Stimulated activated CD4-positive, alpha-beta T cell treated with anti-CD3 and anti-CD28 coated beads, Interleukin-1b, Interleukin-23, amount 100 ng/mL, for 1 hour (primary cell): ENCODE measurements at places on chromosomes 16 and 17.

- no peak for DNase-seq
Observed at GRCh38 chr17:58710948-58711552, 18.6 kb downstream of the RAD51C start.

- DNase-seq = no peak
Observed at GRCh38 chr16:1667271-1667670, 10.8 kb upstream of the JPT2 start.

- no peak for DNase-seq
Observed at GRCh38 chr16:50743581-50744225, 1.8 kb downstream of the CYLD start.

DNA sequence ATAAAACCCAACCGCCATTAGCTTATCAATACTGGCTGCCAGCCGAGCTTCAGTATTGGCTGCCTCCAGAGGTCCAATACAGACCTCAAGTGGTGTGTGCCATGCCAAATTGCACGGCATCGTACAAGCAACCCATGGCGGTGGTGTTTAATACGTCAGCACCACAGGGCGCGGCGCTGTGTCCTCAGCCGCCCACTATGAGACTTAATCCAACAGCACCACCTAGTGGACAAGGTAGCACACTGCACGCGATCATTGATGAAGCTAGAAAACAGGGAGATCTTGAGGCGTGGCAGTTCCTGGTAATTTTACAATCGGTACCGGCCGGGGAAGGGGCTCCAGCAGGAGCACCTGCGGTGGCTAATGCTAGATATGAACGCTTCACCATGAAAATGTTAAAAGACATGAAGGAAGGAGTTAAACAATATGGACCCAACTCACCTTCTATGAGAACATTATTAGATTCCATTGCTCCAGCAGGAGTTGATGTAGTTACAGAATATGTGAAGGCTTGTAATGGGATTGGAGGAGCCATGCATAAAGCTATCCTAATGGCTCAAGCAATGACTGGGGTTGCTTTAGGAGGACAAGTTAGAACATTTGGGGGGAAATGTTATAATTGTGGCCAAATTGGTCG is 15.4 kb downstream of the FLYWCH1 start:
- peak; percentile 73 for DNase-seq

GRCh38 chr17:42317266-42317845 is 29.1 kb downstream of the STAT5A start:
- DNase-seq = no peak

- no peak for DNase-seq
Observed at GRCh38 chr17:66507103-66507923, 204.9 kb downstream of the PRKCA start.

DNA sequence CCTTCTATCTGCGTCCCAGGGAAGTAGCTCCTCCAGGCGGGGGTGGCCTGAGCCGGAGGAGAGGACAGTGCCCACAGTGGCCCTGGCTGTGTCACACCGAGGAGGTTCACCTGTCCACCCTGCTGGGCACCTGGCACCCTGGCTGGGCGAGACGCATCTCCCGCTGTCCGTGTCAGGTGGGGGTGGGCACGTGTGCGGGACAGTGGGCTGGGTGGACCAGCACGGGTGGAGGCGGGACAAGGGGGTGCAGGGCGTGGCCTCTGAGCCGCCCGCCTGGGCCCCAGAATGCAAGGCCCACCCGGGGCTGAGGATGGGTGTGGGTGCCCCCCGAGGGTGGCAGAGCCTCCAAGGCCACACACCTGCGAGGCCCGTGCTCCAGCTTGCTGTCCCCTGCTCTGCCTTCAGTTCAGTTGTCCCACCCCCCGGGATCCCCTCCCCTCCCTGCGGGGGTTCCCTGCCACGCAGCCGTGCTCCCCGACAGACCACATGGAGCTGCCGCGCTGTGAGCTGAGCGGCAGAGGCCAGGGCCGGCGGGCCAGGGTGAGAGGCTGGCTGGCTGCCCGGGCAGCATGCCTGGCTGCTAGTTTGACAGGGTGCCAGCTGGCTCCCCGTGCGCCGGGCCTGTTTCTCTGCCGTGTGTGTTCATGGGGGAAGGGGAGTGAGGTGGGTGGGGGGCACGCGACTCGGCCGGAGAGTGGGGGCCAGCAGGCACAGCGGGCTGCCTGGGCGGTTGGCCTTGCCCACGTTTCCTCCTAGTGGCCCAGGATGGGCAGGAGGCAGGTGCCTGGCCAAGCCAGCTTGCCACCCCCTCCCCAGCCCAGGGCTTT is 33.9 kb downstream of the BAHCC1 start:
- no peak for DNase-seq

- no peak for DNase-seq
Observed at GRCh38 chr17:60145006-60145935, 4.5 kb upstream of the CA4 start.

- DNase-seq = no peak
Observed at GRCh38 chr17:35189291-35189690, 4.9 kb downstream of the SLC35G3 start.

- no peak for DNase-seq
Observed at GRCh38 chr17:60738287-60738686, 60.6 kb downstream of the BCAS3 start.

GRCh38 chr17:31530391-31530985 is 139.0 kb downstream of the RAB11FIP4 start:
- DNase-seq = no peak

DNA sequence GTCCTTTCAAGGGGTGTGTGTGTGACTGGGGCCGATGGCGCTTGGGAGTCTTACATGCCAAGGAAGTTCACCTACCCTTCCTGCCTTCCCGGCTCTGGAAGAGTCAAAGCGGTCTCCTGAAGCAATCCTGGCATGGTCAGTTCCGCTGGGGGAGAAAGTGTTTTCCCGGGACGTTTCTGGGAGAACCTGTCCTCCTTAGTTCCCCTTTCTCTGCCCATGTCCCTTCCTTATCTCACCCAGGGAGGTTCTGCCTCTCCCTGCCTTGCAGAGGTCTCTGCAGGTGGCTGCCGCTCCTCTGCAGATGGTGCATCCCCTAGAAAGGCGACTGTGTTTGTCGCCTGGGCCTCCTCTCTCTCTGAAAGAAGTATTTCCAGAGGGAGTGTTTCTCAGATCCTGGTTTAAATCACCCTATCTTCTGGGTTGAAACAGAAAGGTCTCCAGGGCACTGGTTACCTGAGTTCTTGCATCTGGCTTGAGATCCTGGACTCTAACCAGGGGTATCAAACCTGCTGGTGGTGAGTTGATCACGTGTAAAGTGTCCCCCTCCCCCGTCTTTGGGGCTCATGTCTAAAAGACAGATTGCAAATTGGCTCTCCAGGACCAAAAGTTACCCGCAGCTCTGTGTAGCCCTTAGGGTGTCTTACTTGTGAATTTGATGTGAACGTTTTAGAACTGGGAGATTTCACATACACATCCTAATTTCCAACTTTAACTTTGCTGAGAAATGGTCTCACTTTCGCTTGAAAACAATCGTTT is 1.9 kb downstream of the PRKCB start:
- DNase-seq = no peak

DNA sequence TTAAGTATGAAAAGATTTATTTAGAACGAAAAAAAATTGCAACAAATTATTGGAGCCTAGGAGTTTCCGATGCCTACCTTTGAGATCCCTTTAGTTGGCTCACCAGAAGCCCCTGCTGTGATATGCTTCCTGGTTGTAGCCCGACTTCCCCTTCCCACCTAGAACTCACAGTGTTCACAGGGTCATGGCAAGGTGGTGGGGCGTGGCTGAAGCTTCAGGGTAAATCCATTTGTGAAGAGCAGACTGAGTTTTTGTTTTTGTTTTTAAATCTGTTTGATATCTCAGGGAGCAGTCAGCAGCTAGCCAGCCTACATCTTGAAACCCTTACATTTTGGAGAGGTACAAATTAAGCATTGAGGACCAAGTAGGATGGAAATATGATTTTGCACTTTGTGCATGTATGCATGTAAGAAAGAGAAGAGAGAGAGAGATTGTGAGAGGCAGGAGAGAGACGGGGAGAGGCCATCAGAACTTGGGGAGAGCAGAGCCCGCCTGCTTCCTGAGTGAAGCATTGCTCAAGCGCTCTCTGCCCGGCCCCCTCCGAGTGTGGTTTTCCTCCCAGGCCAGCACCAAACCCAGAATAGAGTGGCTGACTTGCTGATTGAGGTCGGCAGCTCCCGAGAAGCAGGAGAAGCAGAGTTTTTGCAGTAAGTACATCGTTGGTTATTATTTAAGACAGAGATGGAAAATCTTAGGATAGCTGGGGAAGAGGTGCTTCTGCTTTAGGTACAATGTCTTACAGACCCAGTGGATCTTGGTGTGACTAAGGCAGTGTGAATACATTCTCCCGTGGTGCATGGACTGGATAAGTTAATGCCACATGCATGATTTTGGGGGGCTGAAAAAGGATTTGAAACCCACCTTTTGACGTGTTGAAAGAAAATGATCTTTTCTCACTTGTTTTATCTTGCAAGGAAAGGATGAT is 64.2 kb downstream of the SPECC1 start:
- no peak for DNase-seq

DNA sequence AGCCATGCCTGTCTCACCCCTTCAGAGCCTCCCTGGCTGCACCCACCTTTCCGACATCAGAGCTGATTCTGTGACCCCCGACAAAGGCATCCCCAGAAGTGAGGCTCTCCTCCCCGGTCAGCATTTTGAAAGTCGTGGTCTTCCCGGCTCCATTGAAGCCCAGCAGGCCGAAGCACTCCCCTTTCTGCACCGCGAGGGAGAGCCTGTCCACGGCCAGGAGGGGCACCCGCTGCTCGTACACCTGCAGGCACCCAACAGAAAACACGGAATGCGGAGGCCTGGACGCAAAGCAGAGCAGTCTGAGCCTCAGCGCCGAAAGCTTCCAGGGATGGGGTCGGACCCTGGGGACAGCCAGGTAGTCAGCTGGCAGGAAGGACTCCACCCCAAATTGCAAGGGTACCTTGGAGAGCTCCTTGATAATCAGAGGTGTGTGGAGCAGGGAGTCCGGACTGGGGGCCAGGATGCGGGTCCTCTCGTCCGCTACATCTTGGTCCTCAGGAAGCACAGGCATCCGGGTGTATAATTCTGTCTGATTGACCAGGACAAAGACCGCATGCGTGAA is 13.1 kb upstream of the RNPS1 start:
- DNase-seq = no peak

DNA sequence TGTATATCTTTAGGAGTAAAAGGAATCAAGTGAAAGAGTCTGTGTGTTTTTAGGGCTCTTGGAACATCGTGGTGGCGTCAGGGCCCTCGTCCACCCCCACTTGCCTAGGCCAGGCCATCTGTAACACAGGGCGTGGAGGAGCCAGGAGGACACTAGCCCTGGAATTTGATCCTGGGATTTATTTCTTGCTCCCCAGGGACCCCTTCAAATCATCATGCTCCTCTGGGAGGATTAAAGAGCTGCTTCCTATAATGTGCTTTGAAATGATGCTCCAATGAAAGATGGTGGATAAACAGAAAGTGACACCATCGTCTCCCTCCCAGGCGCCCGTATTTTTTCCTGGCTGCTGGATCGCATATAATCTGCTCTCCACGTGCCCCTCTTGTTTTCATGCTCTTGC is 113.3 kb downstream of the AATF start:
- no peak for DNase-seq

GRCh38 chr16:73847090-73847489 is 449.5 kb upstream of the PSMD7 start:
- no peak for DNase-seq

DNA sequence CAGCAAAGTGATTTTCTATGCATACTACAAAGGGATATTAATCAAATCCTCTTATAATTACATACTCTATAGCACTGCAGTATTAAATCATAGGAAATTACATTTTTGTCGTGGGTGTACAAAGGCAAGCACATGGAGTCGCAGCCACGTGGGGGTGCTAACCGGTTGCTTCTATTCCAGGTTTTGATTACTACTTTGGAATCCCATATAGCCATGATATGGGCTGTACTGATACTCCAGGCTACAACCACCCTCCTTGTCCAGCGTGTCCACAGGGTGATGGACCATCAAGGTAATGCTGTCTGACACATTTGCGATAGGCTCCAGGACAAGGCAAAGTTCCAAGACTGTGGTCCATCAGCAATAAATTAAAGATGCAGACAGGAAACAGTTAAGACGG is 60.1 kb downstream of the ARSG start:
- no peak for DNase-seq

GRCh38 chr16:7303660-7304200 is 28.9 kb upstream of the RBFOX1 start:
- DNase-seq = no peak

DNA sequence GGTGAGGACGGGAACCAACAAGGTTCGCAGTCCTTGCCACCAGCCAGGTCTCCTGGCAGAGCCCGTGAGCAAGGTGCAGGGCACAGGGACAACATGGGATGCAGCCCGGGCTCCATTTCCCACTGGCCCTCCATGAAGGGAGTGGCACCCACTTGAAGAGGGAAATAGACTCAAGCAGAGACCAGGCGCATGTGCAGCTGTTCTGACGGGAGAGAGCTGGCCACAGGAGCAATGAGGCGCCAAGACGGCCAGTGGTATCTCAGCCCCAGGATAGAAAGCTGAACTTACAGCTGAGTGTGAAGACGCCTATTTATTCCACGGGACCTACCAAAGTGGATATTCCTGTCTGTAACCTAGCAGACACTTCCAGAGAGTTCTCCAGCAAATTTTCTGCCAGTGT is 8.2 kb upstream of the FOXJ1 start:
- no peak for DNase-seq

GRCh38 chr16:21283521-21284289 is 5.6 kb upstream of the CRYM start:
- no peak for DNase-seq

GRCh38 chr16:11408216-11408615 is 63.0 kb downstream of the RMI2 start:
- DNase-seq = no peak

GRCh38 chr16:54891346-54891745 is 39.3 kb upstream of the IRX5 start:
- DNase-seq = no peak

DNA sequence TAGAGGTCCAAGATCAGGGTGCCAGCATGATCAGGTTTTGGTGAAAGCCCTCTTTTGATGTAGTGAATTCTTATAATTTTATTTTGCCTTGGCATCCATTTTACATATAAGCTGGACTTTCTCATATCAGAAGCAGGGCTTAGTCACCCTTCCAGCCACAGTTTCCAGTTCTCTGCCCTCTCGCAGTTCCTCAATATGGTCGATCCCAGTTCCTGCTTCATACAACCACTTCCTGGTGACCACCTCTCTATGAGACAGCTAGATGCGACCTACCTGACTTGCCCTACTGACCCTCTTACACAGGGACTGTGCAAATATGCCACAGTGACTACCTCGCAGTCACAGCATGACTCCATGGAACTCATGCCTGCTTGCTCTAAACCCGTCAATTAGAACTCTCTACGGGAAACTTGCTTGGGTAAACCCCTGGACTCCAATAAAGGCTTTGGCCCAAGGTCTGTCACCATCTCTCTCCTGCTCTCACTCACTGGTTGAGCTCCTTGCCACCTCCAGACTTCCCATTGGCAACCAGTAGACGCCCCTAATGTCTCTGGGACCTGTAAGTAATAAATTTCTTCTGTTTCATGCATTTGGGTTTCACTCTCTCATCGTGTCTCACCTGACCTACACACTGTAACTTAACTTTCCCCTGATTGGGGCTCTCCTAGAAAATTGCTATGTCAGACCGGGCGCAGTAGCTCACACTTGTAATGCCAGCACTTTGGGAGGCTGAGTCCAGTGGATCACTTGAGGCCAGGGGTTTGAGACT is 21.4 kb downstream of the CD300LG start:
- DNase-seq = no peak

GRCh38 chr16:630815-631405 is at the start of gene WFIKKN1:
Gene WFIKKN1 (plus strand): TSS chr16:630985. CDS start chr16:631254, 269 bp downstream.
- no peak for DNase-seq

- DNase-seq = no peak
Observed at GRCh38 chr17:19378416-19379360, at the start of gene MAPK7. Gene MAPK7 (plus strand): TSS chr17:19378498. CDS start chr17:19378901, 403 bp downstream.
